ENCODE measurements at places on chromosomes 11 and 22.
A peak's percentile ranks its signal among the peaks of the same experiment; 100 is the strongest.

DNA sequence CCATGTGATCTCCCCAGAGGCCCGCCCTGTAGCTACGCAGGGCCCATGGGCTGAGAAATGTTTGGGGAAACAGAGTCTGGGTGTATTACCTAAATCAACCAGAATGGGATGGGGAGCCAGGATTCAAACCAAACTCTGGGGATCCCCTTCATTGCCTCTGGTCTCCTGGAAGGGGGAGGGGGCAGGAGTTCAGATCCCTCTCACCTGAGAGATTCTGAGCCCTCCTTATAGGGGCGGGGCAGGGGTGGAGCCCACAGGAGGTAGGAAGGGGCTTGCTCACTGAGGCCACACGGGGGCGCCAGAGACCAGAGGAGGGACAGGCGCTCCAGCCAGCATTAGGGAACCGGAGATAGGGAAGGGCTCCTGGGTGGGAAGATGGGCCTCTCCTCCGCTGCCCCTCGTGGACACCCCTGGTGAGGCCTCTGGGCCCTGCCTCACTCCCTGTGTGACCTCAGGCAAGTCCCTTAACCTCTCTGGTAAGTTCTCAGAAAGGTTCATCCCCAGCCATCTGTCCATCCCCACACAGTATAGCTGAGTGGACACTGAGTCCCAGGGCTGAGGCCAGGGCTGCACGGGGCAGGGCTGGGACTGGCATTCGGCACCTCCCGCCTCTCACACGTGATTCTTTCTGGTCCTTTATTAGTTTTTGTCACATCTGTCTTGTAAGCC, 2.7 kb upstream of the CDC42BPG start:
- peak; percentile 84 for DNase-seq

DNA sequence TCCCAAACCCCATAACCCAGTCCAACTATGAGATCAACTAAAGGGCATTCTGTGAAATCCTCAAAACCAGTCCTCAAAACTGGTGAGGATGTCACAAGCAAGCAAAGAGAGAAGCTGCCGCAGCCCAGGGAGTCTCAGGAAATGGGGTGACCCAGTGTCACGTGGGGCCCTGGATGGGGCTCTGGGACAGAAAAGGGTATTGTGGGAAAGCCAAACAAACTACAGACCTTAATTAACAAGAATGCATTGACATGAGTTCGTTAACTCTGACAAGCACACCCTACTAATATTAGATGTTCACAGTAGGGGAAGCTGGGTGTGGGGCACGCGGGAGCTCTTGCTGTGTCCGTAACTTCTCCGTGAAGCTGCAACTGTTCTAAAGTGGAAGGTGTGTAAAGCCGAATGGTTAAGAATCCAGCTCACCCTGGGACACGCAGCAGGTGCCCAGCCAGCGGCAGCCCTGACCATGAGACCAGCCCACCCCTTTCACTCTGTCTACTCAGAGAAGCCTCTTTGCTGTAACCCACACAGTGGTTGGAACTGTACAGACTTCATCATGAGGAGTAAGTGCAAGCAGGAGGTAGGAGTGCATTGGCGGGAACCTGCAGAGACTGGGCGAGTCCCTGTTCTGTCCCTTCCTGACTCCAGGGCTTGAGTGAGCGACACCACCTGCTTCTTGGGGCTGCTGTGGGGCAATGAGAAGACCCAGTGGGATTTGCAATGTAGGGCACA, 17.9 kb downstream of the LINC01488 start:
- no peak for DNase-seq

GRCh38 chr11:299081-299891, at the start of gene IFITM5:
Gene IFITM5 (minus strand): TSS chr11:299526. CDS start chr11:299490, 36 bp downstream.
- no peak for DNase-seq

DNA sequence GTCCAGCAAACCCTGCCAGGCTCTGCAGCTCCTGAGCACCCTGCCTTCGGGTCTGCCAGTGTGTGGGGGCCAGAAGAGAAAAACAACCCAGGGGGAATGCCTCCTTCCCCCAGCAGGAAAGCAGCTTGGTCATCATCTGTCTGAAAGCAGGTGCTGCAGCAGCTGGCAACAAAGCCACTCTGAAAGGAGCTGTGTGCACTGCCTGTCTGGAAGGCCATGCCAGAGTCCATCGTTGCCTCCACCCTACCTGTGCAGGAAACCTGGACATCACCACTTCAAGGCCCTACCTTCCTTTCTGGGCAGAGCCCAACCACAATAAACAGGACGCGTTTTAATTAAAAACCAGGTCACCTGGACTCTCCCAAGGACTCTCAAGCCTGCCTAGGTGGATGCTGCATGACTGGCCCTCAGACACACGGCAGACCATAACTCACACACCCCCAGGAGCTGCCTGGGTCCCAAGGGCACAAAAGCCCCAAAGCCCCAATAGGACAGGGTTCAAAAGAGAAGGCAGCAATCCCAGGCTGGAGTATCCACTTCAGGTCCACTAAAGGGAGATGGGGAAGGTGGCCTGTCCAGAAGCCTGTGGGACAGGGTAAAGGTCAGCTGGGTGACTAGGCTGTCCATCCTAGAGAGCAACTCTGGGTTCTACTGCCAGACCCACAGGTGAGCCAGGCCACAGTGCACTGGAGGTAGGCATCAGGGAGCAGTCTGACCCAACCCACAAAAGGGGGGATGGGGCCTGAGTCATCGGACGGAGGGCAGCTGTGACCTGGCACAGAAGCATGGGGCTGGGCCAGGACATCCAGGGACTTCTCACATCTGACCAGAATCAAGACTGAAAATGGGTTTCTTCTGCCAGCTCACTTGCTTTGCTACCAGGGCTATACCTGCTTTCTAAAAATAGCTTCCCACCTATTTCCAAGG, 6.1 kb downstream of the GNB1L start:
- no peak for DNase-seq

DNA sequence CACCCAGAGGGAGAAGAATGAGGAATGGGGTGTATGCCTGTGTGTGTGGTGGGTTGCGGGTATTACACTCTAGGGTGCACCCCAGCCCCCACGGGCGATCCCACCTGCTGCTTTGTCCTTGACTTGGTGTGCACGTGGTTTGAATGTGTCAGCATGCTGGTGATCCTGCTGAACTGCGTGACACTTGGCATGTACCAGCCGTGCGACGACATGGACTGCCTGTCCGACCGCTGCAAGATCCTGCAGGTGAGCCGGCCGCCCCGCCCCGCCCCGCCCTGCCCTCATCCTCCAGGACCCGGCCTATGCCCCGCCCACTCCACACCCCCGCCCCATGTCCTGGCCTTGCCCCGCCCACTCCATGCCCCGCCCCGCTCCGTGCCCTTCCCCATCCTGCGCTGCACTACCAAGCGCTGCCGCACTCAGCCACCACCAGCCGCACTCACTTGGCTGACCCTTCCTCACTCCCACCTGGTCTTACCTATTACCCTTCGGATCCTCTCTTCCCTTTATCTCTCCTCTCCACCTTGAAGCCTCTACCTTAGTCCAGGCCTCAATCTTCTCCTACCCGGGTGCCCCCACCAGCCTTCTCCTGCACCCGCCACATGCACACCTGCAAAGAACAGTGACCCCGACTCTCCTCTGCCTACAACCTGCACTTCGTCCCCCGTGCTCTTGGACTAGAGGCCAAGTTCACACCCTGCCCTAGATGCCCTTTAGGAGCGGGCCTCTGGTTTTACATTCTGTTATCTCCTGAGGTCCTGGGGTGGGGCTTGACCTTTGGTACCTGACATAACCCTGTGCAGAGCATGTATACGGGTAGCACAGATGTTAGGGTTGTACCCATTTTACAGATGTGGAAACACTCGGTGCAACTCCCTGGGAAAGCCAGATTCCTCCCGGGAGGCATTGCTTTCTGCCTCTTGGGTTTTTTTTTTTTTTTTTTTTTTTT, 27.7 kb downstream of the CACNA1I start:
- peak; percentile 8 for DNase-seq

Measured in NCI-H187 (cell line).